ENCODE measurements at places on chromosomes 3 and 15.

DNA sequence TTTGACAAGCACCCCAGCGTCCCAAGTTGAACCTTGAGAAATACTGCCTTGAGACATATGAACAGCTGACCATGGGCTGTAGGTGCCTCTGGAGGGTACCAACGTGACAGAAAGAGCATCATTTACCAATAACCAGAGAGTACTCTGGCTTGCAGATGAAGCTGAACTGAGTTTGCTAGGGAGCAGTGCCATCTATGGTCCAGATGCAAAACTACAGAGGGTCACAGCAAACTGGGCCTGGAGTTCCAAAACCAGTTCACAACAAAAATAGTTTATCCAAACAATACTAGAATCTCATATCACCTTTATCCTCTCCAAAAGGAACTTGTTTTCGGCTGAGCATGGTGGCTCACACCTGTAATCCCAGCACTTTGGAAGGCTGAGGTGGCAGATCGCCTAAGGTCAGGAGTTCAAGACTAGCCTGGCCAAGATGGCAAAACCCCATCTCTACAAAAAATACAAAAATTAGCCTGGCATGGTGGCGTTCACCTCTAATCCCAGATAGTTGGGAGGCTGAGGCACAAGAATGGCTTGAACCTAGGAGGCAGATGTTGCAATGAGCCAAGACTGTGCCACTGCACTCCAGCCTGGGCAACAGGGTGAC lies 69.3 kb downstream of the CHAC1 start:
- peak; percentile 62 for DNase-seq

GRCh38 chr3:102936511-102937045 lies 501.8 kb downstream of the ZPLD1 start:
- no peak for DNase-seq

DNA sequence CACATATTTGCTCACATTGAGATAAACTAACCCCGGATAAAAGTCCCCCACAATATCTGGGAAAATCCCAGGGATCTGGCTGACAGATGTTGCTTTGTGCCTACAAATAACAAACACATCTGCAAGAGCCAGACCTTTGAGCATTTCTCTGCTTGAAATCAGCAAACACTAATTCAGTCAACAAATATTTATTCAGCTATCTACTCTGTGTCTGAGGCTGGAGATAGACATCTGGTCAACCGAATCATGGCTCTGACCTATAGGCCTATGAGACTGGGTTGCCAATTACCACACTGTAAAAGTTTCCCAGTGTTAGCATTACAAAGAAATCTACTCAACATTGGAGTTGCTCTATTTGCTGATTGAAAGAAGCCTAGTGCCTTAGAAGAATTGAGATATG lies 201.1 kb upstream of the CADPS start:
- DNase-seq: no peak

- no peak for DNase-seq
Measured at GRCh38 chr3:39147711-39148434, 5.5 kb downstream of the CSRNP1 start.

- no peak for DNase-seq
Measured at GRCh38 chr15:43277901-43278300, 11.2 kb upstream of the TGM5 start.

- DNase-seq: no peak
Measured at GRCh38 chr3:167166594-167167253, 213.4 kb downstream of the ZBBX start.

DNA sequence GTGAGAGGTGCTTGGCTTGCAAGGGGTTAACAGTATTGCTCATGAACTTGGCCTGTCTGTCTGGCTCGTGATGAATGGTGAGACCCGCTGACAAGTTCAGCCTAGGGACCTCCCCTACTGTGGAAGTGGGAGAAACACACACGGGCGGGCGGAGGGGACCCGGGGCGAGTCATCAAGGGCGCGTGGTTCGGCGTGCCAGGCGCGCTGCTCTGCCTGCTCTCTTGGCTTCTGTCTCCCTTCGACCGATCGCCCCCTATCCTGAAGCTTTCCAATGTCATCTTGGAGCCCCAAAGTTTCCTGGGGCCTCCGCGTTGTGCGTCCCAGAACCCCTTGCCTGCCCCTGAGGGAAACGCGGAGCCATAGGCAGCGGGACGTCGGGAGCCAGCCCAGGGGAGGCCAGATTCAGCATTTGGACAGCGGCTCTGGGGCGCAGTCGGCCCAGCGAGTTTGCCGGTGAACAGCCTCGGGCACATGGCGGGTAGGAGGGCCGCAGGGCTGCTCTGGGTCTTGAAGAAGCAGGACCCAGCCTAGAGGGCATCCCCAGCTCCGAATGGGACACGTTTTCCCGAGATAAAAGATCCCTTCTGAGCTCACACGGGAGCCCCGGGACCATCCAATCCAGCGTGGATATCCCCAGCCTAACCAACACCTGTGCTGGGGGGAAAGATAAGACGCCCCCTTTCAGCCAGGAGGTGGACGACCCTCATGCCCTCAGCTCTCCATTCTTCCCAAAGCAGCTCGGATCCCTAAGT lies 27.0 kb upstream of the POLG start:
- DNase-seq: no peak

DNA sequence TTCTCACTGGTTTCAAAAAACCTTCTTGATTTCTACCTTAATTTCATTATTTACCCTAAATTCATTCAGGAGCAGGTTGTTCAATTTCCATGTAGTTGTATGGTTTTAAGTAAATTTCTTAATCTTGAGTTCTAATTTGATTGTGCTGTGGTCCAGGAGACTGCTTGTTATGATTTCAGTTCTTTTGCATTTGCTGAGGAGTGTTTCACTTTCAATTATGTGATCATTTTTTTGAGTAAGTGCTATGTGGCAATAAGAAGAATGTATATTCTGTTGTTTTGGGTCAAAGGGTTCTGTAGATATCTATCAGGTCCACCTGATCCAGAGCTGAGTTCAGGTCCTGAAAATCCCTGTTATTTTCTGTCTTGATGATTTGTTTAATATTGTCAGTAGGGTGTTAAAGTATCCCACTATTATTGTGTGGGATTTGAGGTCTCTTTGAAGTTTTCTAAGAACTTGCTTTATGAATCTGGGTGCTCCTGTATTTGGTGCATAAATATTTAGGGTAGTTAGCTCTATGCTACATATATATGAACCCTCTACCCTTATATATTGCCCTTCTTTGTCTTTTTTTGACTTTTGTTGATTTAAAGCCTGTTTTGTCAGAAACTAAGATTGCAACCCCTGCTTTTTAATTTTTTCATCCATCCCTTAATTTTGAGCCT lies 158.4 kb upstream of the TPRG1 start:
- no peak for DNase-seq

DNA sequence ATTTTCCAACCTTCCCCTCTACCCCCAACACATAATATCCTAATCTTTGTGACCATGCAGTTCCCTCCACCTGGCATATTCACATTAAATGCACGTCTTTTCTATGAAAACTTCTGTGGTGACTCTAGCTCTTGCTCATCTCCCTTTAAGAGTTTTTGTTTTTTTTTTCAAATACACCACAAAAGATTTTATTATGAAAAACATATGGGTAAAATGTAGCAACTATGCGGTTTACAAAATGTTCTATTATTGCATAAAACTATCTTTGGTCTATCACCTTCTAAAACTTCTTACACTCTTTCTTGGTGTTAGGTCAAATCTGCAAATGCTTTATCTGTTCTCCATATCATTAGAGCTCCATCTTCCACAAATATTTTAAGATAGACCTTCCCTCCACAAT lies 38.6 kb upstream of the ADGRG7 start:
- no peak for DNase-seq

DNA sequence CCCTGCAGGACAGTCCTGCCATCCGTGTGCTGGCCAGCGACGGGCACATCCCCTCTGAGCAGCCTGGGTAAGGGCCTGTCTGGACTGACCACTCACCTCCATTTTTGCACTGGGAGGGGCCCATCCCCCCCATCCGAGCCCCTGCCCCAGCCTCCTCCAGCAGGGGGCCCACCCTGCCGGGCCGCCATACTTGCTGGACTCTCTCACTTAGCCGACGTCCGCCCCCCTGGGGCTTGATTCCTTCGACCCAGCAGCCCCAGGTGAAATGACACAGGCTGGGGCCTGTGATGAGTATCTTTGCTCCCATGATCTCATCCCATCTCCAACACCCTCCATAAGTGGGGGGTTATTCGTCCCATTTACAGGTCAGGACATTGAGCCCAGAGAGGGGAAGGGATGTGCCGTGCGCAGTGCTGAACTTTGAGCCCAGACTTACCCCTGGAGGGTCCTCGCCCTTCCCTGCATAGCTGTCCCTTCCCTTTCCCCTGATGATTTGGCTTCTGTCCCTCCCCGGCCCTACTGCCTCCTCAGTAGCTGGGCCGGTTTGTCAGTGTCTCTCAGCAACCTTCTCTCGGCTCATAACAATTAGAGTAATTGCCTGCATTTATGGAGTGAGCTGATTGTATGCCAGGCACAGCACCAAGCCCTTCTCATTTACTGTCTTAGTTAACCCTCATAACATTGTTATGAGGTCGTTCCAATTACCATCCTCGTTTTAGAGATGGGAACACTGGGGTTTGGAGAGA lies 4.2 kb downstream of the LMAN1L start:
- no peak for DNase-seq

DNA sequence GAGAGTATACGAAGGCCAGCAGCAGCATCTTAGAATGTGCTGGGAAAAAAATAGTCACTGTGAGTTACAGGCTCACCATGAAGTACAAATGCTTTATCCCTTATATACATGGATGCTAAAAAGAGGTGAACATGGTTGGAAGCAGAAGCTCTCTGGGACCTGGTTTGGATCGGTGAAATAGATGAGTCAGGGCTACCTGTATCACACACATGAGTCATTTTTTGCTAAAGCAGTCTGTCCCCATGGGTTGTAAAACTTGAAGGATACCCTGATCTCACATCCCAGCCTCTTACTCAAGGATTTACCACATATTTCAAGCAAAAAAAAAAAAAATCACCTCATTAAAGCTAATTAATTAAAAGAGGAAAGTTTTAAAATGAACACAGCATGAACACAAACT lies 6.9 kb upstream of the SERPINI2 start:
- no peak for DNase-seq

GRCh38 chr3:173663696-173664111 lies 266.2 kb downstream of the NLGN1 start:
- no peak for DNase-seq

DNA sequence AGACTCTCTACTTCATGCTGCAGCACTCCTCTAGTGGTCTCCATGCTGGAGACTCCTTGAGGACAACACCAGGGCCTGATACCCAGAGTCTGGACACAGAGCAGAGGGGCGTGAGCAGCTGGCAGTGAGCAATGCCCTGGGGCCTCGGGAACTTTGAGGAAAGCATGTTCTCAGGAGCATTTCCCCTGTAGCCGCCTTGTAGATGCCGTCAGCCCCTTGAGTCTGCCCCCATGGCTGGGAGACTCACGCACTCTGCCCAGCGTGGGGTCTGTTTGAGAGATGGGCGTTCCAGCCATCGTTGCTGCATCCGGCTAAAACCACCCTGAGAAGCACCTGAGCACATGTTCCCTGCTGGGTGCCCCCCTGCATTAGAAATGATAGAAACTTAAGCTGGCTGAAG lies 56.8 kb downstream of the PLXNA1 start:
- no peak for DNase-seq

GRCh38 chr3:194257151-194257621 lies 93.9 kb downstream of the CPN2 start:
- no peak for DNase-seq

All from hippocampal formation (tissue), 2 donors.